Peyer's patch (tissue), 4 donors: ENCODE measurements at places on chromosomes 4 and X.

DNA sequence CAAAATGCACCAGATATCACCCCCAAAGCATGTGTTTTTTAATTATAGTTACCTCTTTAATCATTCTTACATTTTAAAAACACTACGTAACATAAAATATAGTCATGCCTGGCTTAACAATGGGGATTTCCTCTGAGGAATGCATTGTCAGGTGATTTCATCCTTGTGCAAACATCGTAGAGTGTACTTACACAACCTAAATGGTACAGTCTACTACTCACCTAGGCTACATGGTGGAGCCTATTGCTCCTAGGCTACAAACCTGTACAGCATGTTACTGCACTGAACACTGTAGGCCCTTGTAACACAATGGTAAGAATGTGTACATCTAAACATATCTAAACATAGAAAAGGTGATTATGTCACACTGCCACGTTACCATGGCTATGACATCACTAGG, 208.6 kb downstream of the SPOCK3 start:
- DNase-seq = no peak

DNA sequence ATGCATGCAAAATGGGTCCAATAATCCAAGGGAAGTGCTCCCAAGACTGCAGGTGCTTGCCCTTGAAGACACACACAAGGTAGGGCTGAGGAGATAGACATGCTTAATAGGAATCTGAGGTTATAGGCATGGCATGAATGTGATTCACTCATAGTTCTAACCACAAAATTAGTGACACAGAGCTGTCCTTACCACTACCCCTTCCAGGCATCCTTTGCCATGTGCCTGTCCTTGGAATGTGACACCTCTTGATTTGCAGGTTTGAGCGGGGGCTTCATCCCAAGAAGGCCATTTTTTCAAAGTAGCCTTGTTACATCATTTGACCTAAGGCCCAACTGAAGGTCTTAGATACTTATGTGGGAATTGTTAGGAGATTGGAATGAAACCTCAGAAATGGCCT, 112.5 kb downstream of the CCNG2 start:
- DNase-seq = no peak

DNA sequence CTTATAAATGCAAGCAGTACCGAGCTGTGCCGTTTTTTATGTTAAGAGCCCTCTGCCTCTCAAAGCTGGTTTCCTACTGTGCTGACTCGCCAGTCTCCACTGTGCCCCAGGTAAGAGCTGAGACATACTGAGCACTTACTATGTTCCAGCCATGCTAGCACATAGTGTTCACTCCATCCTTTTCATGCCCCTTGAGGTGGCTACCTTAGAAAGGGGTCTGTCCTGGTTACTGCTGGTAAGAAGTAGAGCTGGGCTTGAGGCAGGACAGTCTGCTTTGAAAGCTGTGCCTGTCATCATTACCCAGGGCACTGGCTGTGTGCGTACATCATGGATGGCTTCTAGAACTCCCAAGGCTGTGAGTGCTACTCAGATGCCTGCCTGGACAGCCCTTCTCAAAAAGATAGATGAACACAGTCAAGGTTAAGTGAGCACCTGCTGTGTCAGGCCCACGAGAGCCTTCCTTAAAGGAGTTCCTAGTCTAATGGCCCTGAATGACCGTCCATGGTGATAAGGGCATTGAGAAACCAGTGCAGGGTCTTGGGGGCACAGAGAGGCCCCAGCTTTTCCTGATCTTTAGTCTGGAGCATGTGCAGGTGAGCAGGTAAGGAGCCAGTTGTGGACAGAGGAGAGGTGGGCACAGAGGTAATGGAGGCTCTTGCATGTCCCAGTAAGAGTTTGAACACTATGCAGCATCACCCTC, 1.6 kb downstream of the STK32B start:
- DNase-seq = no peak

DNA sequence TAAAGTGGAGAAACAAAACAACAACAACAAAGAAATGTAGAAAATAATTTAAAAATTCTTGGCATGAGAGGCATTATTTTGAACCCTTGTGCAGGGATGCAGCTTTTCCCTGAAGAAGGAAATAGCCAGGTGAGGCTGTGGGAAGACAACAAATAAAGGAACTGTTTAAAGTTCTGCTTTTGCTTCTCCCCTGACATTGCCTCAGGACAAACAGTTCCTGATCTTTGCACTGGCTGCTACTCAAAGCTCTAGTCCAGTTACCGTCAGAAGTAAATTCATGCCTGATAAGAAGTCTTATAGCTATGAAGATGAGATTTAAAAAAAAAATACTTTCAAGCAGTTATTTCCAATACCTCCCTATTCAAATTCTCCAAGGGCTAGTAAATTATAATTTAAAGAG, 233.8 kb downstream of the IL15 start:
- no peak for DNase-seq

DNA sequence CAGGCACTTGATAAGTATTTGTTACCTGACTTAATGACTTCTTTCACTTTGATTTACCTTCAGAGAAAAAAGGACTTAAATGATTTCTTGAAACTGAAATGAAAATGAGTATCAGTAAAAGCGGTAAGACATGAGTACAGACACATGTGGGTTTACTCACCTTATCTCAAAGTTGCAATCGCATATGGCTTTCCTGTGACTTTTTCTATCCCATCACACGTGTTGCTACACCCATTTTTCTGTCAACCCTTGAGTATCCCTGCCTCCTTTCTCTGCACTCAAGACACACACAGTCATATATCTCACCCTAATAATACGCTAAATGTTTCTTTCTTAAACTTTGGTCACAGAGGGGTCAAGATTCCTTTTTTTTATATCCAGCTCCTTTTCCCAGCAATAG, 11.0 kb upstream of the ARHGEF38 start:
- no peak for DNase-seq

DNA sequence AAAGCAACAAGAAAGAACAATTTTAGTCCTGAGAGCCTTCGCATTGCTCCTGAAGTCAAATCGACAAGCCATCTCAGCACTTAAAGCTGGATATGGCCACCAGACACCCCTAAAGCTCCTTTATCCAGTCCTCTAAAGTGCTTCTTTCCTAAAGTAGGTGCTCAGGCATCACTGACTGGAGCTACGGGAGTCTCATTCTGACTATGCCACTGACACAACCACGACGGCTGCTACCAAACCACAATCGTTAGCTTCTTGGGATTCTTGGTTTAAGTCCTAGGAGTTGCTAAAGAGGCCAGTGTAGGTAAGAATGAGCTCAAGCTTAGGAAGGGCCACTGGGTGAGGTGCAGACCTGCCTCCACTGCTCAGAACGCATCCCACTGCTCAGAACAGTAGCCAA, 1.0 kb downstream of the SLC10A6 start:
- DNase-seq = no peak

DNA sequence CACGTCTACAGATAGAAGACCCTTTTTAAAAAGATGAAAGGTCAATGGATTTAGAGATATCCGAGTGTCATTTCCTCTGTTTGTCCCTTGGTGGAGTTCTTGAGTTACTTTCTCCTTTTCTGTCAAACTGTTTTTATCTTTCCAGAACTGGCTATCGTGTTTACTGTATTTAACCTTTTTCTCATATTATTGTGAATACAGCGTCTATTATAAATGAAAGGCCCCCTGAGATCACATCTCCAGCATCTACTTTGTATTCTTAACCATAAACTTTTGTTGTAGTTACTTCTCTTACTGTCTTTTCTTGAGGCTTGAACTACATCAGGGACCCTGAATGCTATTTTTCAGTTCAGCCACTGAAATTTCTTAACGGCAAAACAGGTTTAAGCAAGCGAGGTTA, 4.0 kb upstream of the PCDH7 start:
- DNase-seq = no peak

DNA sequence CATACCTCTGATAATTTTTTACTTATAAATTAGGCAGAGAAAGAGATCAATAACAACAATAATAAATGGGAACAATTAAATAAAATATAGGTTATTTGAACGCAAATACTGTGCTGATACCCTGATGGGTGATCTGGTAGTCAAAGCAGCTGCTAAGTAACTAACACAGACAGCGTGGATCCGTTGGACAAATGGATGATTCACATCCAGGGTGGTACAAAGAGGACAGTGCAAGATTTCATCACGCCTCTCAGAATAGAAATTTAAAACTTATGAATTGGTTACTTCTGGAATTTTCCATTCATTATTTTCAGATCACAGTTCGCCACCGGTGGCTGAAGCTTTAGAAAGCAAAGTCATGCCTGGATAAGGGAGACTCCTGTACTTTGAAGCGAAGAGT, 1066.0 kb upstream of the ADGRL3 start:
- DNase-seq = no peak

- DNase-seq = no peak
Observed at GRCh38 chr4:188091-188490, 63.8 kb downstream of the ZNF718 start.

- DNase-seq = no peak
Observed at GRCh38 chr4:108619372-108620100, 840 bp upstream of the RPL34 start.

- no peak for DNase-seq
Observed at GRCh38 chr4:109334129-109335105, 32.0 kb upstream of the COL25A1 start.

GRCh38 chr4:95590615-95591014, 41.8 kb upstream of the UNC5C start:
- no peak for DNase-seq

GRCh38 chr4:93791570-93792195, 36.9 kb upstream of the ATOH1 start:
- no peak for DNase-seq

DNA sequence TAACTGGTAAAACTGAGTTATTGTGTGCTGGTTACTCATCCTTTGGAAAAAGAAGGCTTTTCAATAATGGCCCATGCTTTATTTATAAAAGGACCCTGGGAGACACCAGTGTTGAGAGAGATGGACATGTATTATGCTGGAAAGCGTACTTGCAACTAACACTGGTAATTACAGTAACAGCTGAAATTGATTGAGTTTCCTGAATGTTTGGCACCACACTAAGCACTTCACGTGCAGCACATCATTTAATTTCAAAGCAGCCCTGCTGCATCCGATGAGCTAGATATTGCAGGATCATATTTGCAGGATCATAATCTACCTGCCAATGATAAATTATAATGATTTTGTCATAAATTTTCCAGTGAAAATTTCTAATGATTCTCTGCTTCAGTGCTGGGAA, 81.5 kb downstream of the QRFPR start:
- DNase-seq = no peak

- DNase-seq = no peak
Observed at GRCh38 chr4:137361756-137362470, 170.4 kb downstream of the PCDH18 start.

DNA sequence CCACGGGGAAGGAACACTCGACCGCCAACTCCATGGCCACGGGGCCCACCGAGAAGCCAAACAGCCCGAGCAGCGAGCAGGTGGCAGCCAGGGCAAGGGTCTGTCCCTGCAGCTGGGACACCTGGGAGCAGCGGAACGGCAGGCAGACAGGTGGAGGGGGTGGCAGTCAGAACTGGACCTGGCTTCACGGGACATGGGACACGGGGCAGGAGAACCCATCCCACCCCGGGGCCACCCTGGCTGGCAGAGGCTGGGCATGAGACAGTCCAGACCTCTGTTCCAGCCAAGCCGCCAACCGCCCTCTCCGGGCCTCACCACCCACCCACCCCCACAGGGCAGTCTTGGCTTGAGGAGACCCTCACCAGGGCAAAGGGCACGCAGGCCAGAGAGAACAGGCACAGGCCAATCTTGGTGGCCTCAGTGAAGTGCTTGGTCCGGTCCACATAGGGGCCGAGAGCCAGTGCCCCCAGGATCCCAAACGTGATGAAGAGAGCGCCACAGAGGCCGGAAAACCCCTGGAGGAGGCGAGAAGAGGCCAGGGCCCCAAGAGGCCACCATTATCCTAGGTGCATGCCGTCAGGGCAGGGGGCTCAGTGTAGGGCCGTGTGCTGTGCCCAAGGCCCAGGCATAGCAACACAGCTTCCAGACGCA, 5.6 kb downstream of the SLC49A3 start:
- DNase-seq = peak; percentile 47

DNA sequence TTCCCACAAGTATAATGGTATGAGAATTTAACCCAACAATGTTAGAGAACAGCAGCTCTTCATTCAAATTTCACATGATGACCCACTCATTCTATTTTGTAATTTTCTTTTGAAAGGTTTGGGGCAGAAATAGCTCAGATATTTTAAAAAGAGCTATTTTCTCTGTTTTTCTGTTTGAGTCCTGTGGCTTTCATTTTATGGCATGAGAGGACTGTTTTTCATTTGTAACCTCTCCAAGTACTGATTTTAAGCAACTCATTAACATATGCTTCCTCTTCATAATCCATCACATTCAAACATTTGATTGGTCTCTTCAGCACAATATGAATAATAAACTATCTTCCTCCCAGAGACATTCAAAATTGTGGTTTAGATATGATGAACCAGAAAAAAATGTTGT, 129.0 kb upstream of the TEX13A start:
- no peak for DNase-seq

DNA sequence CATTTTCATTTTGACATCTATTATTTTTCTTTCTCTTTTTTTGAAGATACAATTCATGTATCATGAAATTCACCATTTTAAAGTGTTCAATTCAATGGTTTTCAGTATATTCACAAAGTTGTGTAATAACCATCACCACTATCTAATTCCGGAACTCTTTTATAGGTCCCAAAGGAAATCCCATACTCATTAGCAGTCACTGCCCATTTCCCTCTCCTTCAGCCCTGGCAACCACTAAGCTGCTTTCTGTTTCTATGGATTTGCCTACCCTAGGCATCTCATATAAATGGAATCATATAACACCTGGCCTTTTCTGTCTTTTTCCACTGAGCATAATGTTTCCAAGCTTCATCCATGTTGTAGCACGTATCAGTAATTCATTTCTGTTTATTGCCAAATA, 3.2 kb upstream of the FGF2 start:
- DNase-seq = no peak

GRCh38 chr4:163923092-163923491, 428.6 kb downstream of the TMA16 start:
- no peak for DNase-seq

DNA sequence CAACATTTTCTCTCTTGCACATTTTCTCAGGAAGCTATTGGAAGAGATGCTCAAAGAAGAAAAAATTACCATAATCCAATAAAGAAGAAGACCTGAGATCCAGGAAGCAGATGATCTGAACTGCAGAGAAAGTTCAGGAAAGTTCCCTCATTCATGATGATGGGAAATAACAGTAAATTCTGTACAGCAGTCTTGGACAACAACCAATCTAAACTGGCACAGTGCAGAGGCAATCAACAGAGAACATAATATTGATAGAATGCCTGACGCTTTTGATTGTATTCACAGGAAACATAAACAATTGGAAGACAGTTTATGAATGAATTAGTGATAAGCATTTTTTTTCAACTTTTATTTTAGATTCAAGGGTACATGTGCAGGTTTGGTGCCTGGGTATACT, 428.9 kb downstream of the KCTD8 start:
- no peak for DNase-seq

DNA sequence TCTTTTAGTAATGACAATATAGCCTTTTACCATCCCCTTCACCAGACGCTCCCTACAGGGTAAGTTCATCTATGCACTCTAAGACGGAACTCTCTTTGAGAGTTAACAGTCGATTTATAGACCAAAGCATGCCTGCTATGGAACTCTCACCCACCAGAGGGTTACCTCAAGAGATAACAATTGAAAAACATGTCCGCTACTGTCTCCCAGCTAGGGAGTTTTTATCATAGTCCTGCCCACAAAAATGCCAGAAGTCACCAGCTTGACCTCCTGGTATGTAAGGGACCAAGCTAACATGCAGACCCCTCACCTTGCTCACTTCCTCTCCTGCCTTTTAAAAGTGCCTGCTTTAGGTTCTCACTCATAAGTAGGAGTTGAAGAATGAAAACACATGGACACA, 16.7 kb upstream of the YTHDC1 start:
- DNase-seq = no peak
